Stimulated activated CD4-positive, alpha-beta T cell treated with anti-CD3 and anti-CD28 coated beads, Interleukin-12 subunit alpha, Interleukin-12 subunit beta, amount 100 ng/mL, for 48 hours (primary cell): ENCODE measurements at places on chromosomes 13 and 19.
A peak's percentile ranks its signal among the peaks of the same experiment; 100 is the strongest.

- DNase-seq = no peak
These were observed 615.5 kb upstream of the KLHL1 start for GRCh38 chr13:70723732-70724131.

- no peak for DNase-seq
These were observed 60.7 kb downstream of the ZNF429 start for GRCh38 chr19:21566073-21566472.

GRCh38 chr13:51697855-51698254 lies 106.1 kb downstream of the DHRS12 start:
- DNase-seq = no peak

DNA sequence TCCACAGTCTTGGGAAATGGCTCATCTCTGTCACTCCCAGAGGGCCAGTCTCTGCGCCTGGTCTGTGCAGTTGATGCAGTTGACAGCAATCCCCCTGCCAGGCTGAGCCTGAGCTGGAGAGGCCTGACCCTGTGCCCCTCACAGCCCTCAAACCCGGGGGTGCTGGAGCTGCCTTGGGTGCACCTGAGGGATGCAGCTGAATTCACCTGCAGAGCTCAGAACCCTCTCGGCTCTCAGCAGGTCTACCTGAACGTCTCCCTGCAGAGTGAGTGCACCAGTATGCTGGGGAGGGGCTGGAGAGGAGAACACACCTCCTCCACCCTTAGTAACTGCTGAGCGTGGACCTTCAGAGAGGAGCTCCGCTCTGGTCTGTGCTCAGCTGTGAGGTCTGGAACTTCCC lies 2.3 kb downstream of the SIGLEC9 start:
- DNase-seq = no peak

- no peak for DNase-seq
These were observed 22.4 kb downstream of the RANBP3 start for GRCh38 chr19:5955636-5955935.

DNA sequence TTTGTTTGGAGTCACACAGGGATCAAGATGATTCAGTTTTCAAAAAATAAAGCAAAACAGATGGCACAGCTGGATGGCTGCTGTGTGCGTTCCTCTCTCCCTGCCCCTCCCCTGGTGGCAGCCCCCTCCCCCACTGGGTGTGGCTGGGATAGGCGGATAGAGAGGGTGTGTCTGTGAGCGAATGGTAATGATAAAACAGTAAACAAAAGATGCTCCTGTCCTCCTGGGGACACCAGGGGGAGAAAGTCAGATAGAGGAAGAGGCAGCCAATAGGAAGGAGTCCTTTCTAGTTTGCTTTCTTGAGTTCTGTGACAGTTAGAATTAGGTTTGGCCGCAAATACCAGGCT lies 6.5 kb downstream of the TMEM255B start:
- DNase-seq = no peak

DNA sequence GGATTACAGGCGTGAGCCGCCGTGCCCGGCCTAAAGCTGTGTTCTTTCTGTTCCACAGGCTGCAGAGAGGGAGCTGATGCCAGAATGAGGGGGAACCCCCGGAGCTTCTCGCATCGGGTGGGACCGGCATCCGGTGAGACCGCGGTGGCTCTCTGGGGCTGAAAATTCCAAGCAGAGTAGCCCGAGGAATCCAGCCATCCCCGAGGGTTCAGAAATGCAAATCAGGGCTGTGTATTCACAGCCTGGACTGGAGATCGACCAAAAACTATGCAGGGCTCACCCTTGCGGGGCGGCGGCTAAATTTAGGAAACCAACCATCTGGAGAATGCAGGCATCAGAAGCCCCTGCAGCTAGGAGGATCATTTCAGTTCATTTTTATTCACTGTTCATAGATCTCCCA lies 99.2 kb downstream of the GNG7 start:
- no peak for DNase-seq

DNA sequence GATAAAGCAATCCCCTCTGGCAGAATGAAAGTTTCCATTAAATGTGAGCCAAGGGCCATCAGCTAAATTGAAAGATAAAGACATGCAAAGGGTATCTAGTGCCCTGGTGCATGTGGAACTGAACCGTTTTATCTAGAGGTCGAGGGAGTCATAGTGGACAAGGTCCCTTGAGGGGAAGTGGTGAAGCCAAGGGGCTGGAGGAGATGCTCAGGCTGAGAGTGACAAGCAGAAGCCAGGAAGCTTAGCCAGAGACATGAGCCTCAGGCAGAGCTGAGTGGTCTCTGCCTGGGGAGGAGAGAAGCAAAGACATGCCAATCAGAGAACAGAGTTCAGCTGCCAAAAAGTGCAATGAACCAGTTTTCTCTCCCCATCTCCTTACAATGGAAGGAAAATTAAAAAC lies 68.1 kb upstream of the SLC10A2 start:
- no peak for DNase-seq

- DNase-seq = no peak
These were observed 36.6 kb downstream of the MUC16 start for GRCh38 chr19:8973501-8974091.

- DNase-seq = no peak
These were observed 11.7 kb downstream of the LCP1 start for GRCh38 chr13:46170268-46170667.

DNA sequence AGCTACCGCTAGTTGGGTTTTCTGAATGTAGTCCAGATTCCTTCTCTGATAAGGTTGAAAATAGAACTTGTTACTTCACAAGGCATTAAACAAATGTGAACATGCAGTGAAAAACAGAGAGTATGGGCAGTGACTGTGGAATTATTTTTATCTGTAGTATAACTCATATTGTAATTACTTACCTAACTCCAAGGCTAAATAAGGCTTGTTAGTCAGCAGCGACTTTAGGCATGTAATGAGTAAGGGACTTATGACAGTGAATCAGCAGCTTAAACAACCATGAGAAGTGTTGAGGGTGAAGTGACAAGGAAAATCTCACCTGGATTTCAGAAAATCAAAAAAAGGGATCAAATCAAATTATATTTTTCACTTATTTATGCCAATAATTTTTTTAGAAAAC lies 1719.5 kb upstream of the MIR17HG start:
- no peak for DNase-seq

DNA sequence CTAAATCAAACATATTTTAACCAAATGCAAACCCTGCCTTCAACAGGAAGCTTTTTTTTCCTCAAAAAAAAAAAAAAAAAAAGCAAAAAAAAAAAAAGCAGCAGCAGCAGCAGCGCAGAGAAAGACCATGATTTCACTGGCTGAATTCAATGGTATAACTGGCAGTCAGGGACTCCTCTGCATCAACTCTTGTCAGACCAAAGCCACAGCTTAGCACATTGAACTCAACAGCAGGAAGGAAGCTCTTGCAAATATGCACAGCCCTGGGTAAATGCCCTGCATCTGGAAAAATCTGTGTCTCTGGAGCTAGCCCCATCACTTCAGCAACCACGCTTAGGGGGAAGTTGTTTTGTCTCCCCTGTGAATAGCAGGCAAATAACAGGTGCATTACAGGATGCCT lies 17.6 kb upstream of the DHRS12 start:
- no peak for DNase-seq

DNA sequence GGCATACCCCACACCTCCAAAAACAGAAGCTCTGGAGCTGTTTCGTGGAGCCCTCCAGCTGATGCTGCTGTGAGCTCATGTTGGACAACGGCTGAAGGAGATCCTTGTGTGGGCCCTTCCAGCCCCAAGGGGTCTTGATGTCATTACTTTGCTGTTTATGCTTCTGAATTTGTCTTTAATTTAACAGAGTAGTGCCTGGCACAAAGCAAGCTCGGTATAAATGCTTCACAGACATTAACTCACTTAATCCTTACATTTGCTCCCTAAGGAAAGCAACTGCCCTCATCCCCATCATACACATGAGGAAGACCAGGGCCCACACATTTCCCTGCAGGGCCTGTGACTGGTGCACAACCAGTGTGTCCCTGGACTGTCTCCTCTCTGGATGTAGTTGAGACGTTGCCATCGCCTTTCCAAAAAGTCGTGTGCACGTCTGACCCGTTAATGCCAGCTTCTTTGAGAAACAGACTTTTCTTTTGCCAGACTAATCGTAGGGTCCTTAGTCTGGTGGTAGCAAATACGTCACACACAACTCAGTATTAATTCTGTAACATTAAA lies 7.6 kb downstream of the COL4A1 start:
- no peak for DNase-seq

GRCh38 chr19:31214086-31214485 lies 135.2 kb downstream of the TSHZ3 start:
- DNase-seq = peak; percentile 80

DNA sequence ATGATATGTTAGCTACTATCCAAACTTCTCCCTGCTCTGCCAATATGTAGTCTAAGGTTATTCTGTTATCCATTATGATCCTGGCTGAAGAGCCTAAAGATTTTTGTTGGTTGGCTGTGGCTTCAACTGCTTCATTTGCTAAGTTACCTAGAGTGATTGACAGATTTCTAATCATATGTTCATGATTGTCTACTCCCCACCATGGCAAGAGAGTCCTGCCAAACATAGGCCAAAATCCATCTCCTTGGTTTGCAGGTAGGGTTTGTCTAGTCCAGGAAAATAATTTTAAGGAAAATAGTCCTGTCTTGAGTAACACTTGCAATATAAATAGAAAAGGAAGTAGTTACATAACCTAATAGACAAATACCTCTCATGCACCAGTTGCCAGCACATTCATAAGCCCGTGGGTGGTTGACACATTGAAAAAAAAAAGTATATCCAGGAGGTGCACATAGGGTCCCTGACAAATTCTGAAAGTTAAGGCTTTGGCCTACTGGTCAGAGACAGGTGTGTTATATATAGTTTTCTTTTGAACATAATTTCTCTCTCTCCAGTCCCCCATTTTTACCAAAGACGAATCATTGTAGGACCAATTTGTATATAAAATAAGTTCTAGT lies 5.4 kb upstream of the CBY2 start:
- no peak for DNase-seq

GRCh38 chr13:75541287-75541686 lies 3.6 kb upstream of the COMMD6 start:
- no peak for DNase-seq

- DNase-seq = no peak
These were observed 111.3 kb downstream of the KATNAL1 start for GRCh38 chr13:30196025-30196424.

GRCh38 chr13:74644229-74644628 lies 510.0 kb upstream of the KLF12 start:
- DNase-seq = no peak

GRCh38 chr19:3809881-3810707 lies 23.9 kb upstream of the MATK start:
- DNase-seq = no peak

- no peak for DNase-seq
These were observed 17.5 kb upstream of the TICAM1 start for GRCh38 chr19:4849019-4849418.

DNA sequence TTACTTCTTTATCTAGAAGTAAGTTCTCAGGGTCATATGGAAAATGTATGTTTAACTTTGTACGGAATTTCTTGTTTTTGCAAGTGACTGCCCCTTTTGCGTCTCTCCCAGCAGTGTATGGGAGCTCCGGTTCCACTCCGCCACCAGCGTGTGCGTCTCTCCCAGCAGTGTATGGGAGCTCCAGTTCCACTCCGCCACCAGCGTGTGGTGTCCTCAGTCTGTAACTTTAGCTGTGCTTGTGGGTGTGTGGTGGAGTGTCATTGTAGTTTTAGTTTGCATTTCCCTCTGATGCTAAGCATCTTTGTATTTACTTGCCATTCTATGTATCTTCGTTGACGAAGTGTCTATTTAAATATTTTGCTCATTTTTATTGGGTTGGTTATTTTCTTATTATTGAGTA lies 2.4 kb downstream of the CUL4A start:
- DNase-seq = no peak

DNA sequence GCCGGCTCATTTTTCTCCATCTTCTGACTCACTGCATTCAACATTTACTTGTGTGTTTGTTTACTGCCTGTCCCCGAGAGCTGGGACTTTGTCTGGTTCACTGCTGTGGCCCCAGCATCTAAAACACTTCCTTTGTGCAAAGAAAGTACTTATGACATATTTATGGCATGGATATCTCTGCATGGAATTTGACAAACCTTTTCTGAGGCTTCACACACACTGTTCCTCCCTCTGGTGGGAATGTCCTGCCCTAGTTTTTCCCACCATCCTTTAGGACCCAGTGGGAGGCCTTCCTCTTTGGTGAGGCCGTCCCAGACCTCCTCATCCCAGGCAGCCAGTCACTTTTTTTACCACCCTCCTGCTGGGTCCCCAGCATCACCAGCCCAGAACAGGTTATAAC lies 1.4 kb upstream of the SRRM5 start:
- no peak for DNase-seq

GRCh38 chr13:97974773-97975172 lies 21.3 kb downstream of the IPO5 start:
- DNase-seq = no peak

DNA sequence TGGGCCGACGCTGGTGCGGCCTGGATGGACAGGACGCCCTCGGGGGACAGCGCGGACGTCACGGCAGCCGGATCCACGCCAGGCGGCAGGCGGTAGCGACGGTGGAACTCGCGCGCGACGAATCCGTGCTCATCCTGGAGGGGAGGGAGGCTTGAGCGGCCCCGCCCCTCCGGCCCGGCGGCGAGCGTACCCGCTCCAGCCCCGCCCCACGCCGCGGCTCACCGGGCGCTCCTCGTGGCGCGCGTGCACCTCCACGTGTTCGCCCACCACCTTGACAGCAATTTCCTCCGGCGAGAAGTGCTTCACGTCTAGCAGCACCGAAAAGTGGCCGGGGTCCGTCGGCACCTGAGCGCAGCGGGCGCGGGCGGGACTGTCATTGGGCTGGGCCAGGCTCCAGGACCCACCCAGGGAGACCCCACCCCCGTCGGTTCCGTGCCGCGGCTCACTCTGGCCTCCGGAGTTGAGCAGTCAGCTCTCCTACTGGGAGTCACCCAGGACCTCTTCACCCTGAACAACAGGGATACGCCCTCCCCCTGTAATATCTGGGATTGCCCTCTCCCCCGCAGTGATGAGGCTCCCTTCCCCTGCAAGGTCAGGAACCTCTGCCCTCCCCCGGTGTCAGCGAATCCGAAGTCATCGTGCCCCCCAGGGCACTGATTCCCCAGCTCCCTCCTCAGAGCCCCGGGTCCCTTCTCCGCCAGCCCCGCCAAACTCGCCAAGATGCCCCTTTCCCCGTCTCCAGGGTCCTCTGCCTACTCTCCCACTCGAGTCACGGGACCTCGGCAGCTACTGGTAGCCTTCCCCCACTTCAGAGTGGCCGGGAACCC lies 1.1 kb downstream of the HSPB6 start:
- DNase-seq = no peak

GRCh38 chr13:97280478-97280877 lies 58.3 kb downstream of the MBNL2 start:
- DNase-seq = no peak

DNA sequence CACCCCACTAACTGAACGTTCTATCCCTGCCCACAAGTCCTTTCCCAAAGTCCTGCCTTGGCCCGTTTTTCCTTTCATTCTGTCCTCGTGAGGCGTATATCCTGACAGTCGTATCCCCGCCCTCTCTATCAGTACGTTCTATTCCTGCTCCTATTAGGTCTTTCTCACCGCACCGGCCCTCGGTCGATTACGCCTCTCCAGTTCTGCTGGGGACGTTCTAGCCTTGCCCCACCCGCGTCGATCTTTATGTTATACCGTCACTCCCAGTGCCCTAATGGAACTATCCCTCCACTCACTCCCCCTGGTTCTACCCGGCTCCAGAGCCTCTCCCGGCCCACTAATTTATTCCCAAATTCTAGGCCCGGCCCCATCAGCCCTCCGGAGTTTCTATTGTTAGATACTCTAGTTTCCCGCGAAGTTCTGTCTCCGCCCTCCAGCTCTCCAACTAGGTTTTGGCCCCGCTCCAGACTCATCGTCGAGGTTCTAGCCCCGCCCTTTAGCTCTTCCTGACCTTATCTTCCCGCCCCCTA lies 2.0 kb downstream of the PLAUR start:
- no peak for DNase-seq
